ENCODE measurements at places on chromosomes 5 and 9.

DNA sequence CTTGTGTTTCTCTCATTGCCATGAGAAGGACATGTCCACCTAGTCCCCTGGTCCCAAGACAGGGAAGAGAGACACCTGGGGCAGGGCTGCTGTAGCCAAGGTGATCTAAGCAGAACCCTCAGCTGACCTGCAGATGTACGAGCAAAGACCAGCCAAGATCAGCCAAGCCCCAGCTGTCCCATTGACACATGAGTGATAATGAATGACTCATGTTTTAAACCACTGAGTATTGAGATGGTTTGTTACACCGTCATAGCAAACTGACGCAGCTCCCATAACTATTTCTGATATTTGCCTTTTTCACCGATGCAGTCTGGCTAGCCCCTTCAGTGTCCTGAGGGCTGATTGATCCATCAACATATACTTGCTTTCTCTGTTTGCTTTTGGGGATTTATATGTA is 6.7 kb downstream of the OR1K1 start:
- no peak for DNase-seq

GRCh38 chr5:1874771-1875220 is 7.9 kb downstream of the IRX4 start:
- no peak for DNase-seq

DNA sequence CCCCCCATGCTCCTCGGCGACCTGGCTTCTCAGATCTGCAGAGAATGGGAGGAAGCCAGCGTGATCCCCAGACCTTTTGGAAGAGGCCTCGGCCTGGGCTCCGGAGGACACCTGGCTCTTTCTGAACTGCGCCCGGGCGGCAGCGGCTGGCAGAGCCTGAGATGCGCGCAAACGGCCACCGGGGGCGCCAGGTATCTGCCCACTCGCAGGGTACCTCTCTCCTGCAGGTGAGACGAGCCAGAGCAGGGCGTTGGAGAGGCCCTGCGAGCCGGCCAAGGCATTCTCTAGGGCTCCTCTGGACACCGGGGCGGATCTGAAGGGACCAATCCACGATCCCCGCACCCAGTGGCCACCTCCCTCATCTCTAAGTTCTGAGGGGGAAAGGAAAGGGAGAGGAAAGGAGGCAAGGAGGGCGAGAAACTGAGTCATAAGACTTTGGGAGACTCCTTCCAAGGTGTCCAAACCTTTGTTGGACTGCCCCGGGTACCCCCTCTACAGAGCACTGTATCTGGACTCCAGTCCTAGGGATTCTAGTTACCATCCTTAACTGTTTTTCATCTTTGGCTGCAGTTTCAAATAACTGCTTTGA is 55.0 kb upstream of the SLC46A2 start:
- no peak for DNase-seq

DNA sequence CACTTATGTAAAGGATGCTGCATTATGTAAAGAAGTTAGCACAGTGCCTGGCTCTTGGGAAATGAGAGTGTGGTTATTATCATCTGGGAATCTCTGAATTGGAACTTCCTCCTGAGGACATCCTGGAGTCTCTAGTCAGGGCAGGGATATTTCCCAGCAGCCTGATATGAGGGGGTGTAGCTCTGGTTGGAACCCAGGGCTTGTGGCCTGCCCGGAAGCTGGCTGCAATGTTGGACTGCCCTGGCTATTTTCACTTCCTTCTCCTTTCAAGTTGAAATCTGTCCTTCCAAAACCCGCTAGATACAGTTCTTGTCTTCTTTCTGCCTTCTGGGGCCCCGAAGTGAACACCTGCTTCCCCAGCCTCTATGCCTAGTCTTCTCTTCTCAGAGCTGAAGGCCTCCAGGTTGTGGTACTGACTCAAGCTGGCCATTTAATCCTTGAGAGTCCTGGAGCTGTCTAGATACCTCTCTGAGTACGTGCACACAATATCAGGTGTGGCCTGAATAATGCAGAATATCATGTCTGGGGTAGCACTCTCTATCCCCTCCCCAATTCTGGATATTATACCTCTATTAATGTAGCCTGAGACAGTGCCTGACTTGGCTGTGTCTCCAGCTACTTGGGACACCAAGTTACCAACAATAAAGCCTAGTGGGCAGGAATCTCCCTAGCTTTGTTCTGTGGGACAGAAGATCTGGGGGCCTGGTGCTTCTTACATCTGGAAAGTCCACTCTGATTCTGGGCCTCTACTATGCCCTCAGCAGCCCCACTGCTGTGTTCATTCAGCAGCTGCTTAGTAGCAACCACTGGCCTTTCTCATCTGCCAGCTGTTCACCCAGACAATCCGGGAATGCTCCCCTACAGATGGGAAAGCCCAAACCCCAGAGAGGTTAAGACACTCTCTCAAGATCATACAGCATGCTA is 45.0 kb downstream of the SLC6A7 start:
- no peak for DNase-seq

DNA sequence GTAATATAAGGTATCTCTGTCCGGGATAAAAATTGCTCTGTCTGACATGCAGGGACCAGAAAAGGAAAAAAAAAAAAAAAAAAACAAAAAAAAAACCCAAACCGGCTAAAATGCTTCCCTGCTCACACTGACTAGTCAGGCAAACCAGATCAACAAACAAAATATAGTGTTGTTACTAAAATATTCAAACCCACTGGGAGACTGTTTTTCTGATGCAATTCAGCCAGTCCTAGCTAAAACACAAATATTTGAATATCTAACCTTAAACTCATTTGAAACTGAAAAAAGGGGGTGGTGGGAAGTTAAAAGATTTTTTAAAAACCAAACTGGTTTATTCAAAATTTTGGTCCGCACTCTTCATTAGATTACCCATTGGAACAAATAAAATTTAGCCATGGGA is 61.0 kb downstream of the APBA1 start:
- no peak for DNase-seq

DNA sequence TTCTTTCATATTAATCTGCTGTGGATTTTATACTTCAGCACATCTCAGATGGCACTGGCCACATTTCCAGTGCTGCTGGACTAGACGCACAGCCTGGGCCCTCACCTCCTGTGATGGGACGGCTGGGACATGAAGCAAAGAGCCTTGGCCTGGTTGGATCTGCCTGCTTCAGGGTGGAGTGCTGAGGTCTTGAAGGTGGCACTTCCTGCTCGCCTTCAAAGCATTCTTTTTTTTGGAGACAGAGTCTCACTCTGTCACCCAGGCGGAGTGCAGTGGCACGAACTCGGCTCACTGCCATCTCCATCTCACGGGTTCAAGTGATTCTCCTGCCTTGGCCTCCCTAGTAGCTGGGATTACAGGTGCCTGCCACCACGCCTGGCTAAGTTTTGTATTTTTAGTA is 73.1 kb downstream of the RAPGEF1 start:
- DNase-seq: no peak

DNA sequence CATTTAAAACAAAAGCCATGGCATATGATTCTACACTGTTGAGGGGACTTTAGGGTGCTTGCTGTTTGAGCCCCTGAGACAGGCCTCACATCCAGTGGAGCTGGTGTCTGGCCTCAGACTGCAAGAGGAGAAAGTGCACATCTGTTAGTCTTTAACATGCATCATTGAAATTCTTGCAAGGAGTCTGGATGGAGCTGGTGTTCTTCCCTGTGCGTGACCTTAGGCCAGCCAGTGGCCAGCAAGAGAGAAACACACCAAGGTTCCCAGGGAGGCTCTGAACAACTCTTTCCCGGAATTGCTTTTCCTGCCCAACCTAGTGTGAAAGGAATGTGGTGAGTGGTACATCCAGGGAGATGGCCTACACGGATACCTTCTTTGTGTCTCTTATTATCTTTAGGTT is 282.8 kb upstream of the TNC start:
- DNase-seq: peak; percentile 33

DNA sequence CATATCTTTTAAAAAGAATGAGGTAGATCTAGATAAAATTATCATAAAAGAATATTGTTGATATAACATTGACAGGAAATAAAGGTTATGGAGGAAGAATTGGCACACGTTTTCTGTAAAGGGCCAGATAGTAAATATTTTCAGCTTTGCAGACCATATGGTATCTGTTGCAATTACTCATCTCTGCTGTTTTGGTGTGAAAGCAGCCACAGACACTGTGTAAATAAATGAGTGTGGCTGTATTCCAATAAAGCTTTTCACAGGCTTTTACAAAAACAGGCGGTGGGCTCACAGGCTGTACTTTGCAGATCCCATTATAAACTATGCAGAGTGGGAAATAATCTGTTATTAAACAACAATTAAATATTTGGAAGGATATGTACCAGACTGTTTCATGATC is 87.4 kb downstream of the SGCD start:
- no peak for DNase-seq

DNA sequence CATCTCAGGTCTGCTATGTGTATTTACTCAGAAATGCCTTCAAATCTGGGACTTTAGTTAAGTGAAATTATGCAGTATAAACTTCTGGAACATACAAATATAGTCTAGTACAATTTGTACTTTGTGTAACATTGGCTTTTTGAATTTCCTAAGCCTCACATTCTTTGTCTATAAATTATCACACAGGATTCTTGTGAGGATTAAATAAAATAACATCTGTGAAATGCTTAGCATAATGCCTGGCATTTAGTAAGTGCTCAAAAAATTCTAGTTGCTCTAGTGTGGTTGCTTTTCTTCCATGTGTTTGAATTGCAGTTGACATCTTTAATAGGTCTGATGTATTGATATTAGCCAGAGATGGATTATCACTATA is 2.6 kb downstream of the HMMR start:
- DNase-seq: no peak

GRCh38 chr5:95605786-95606185 is 14.1 kb upstream of the GPR150 start:
- no peak for DNase-seq

DNA sequence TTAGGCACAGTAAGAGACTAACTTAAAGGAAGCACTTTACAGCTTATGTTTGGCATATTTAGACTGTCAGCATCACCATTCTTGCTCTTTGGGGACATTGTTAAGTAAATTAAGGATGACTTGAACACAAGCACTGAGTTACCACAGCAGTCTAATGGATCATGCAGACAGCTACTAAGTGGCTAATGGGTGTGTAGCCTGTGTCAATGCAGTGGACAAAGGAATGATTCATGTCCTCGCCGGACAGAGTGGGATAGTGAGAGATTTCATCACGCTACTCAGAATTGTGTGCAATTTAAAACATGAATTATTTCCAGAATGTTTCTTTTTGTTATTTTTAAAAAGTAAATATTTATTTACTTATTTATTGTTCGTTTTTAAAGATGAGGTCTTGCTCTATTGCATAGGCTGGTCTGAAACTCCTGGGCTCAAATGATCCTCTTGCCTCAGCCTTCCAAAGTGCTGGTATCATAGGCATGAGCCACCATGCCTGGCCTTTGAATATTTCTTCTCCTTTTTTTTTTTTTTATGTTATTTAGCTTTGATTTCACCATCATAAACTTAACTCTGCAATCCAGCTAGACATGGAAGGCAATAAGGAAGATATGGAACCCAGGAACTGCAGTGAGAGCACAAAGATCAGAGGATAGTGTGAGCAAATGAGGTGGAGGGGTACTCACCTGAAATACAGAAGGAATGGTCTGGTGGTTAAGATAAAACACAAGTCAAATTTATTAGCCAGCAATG is 53.0 kb upstream of the KLF4 start:
- no peak for DNase-seq

DNA sequence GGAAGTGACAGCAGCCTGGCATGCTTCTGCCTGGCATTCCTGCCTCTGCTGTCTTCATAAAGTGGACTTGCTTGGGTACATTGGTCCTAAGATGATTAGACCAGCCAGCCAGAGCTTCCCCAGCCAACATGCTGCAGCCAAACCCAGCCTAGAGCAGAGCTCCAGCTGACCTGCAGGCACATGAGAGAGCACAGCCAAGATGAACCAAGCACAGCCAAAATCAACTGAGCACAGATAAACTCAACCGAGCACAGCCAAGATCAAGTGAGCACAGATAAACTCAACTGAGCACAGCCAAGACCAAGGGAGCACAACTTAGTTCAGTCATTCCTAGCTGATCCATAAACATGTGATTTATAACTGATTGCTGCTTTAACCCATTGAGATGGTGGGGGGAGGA is 266.5 kb downstream of the MSX2 start:
- DNase-seq: no peak

DNA sequence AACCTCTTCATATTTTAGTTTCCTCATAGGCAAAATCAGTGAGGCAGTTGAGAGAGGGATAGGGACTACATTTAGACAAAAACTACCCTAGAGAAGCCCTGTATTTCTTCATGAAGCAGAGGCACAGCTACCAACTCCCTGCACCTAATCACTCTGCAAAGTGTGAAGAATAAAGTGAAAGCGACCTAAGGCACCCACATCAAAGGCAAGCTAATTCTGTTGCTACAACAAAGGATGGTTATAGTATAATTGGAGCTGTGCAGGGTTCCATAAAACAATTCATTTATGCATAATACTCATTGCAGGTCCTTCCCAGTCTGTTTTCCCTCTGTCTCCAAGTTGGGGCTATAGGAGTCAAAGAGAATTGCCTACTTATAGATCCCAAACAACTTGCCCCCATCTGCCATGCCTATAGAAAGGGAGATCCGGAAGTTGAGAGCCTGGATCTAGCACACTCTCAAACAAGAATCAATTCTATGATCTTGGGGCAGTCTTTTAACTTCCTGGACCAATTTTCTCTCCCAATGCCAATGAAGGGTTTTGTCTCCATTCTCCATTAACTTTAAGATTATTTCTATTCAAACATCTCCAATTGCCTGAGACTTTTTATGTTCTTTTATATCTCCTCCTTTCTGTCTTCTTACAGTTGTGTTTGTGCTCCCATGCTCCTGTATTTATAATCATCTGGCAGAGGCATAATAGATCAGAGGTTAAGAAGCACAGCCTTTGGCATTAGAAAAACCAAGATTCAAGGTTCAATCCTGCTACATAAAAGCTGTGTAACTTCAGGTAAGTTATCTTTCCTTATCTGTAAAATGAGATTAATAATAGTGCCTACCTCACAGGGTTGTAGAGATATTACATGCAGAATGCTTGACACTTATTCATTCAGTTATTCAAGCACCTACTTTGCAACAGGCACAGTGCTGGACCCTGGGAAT is 56.0 kb upstream of the PTGER4 start:
- DNase-seq: no peak

All from left hindlimb (tissue), 1 donor.